ENCODE measurements at places on chromosomes 5 and 9.

GRCh38 chr9:114430457-114430856, 42.7 kb upstream of the AKNA start:
- DNase-seq: no peak

DNA sequence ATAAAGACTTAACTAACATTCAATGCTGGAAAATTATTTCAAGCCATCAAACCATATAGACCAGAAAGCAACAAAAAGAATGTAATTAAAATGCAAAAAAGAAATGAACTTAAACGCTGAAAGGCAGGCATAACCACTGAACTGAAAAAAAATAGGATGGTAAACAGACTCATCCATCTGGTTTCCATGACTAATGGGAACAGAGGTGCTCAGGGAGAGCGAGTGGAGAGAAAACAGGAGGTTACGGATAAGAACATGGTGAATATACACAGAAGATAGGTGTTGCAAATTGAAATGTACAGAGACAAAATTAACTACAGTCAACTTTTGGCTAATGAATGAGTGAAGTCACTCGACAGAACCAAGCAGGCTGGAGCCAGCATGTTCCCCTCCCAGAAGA, 43.5 kb upstream of the RNF38 start:
- DNase-seq: no peak

GRCh38 chr5:14850419-14851049, 21.0 kb downstream of the ANKH start:
- no peak for DNase-seq

GRCh38 chr5:99317136-99317535, 388.3 kb upstream of the CHD1 start:
- DNase-seq: no peak

DNA sequence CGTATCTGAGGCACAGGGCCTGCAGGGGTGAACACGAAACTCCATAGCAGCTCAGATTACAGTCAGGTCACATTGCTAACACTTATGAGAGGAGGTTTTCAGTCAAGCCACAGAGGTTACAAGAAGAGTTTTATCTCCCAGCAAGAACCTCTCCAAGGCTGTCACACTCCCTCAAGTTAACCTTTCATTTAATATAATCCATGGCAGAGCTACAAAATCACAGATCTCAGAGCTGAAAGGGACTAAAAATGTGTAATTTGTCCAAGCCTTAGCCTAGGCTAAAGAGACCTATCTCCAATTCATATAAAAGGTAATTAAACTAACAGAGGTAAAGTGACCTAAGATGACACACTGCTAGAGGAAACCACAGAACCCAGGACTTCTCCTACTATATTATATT, 57.2 kb downstream of the MLANA start:
- no peak for DNase-seq

GRCh38 chr9:2722715-2723114, 5.4 kb downstream of the KCNV2 start:
- peak; percentile 35 for DNase-seq

- DNase-seq: no peak
Measured at GRCh38 chr5:1793966-1794900, 5.4 kb downstream of the MRPL36 start.

DNA sequence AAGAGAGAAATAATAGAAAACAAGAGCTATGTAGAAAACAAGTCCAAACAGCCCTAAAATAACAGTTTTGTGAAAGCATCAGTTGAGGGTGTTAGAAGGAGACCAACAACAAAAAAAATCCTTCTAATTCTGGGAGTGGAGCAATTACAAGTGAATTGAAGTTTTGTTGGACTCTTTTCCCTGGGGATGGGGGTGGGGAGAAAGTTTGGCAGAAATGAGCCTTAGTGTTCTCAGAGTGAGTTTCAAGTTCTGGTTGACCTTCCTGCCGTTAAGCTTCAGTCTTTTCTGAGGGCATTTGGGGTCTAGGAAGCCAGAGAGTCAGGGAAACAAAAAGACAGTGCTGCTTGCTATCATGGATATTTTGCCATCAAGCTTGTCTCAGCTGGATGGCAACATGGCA, 106.3 kb upstream of the TRIM32 start:
- no peak for DNase-seq

GRCh38 chr9:96587338-96588315, 32.0 kb downstream of the CDC14B start:
- no peak for DNase-seq

GRCh38 chr5:55441107-55441771, 93.5 kb downstream of the PLPP1 start:
- no peak for DNase-seq

GRCh38 chr5:353612-354580, 32.4 kb downstream of the AHRR start:
- no peak for DNase-seq

Measured in hindlimb muscle (tissue), 1 donor.